Stimulated activated CD4-positive, alpha-beta T cell treated with anti-CD3 and anti-CD28 coated beads, Interleukin-12 subunit alpha, Interleukin-12 subunit beta, amount 100 ng/mL, for 48 hours (primary cell): ENCODE measurements at places on chromosomes 2 and 18.
A peak's percentile ranks its signal among the peaks of the same experiment; 100 is the strongest.

- no peak for DNase-seq
Observed at GRCh38 chr18:11468617-11469016, 140.8 kb upstream of the SLC35G4 start.

- DNase-seq, result peak; percentile 80
Observed at GRCh38 chr2:109510136-109511028, 103.4 kb downstream of the SEPTIN10 start.

DNA sequence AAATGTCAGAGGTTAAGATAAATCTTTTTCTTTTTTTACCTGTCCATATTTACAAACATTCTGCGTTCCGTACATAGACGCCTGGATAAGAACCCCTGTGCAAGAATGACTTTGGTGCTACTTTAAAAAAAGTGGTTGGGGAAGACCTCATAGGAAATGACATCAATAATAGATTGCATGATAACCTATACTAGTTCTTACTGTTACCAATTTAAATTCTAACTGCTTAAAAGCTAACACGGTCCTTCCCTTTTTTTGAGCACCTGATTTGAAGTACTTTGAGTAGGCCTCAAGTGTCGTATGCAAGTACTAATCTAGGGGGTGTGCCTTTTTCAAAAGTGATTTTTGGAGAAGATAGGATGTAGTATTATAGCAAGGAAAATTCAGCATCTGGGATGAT, 2.1 kb downstream of the SLC39A10 start:
- no peak for DNase-seq

DNA sequence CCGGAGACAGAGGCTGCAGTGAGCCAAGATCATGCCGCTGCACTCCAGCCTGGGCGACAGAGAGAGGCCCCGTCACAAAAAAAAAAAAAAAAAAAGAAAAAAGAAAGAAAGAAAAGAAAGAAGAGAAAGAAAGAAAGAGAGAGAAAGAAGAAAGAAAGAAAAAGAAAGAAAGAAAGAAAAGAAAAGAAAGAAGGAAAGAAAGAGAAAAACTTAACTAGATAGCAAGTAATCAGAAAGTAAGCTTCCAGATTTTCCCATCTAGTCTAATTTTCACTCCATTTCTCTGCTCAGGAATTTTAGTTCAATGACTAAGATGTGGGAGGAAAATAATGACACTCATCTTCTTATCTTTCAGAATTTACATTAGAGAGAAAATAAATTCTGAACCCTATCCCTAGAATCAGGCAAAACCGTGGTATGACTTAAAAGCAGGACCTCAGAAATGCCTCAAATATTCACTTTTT, 2.4 kb downstream of the GFPT1 start:
- DNase-seq, result no peak

DNA sequence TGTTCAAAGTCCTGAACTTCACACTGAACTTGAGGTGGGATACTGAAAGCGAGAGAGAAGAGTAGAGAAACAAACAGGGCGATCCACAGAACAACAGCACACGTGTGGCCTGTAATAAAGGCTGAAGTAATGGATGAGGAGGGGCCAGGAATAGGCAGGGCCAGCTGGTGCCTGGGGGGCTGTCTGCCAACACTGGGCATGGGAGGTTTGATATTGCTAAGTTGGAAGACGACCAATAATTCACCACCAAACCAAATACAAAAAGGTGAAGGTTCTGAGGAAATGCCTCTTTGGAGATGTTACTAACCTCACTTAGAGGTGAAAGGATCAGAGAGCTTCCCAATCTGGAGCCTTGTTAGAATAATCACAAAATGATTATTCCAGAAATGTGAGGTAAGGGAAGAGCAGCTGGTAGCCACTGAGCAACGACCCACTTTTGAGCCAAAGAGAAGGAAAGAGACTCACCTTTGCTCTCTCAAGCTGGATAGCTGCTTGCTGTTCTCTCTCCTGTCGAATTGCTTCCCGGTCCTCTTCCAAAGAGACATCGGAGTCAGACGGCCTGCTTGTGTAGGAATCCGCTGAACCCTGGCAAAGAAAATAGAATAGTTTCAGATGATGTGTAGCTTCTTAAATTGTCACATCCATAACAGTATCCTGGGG, 54.7 kb upstream of the ARL5A start:
- no peak for DNase-seq

GRCh38 chr18:55252901-55253300, 293.6 kb upstream of the CCDC68 start:
- DNase-seq, result no peak

DNA sequence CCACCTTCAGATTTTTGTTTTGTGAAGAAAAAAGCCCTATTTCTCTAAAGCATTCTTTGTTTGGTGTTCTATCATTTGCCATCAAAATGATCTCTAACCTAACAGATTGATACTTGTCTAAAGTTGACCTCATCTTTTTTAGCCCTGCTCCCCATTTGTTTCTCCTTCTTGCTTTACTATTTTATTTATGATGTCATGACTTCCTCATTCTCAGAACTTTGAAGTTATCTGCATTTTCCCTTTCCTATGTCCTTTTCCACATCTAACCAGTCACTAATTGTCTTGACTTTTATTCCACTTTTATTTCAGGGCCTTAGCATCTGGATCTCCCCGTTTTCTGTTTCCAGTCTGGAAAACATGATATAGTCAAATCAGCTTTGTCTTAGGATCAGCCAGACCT, 8.3 kb downstream of the RAPGEF4 start:
- no peak for DNase-seq

DNA sequence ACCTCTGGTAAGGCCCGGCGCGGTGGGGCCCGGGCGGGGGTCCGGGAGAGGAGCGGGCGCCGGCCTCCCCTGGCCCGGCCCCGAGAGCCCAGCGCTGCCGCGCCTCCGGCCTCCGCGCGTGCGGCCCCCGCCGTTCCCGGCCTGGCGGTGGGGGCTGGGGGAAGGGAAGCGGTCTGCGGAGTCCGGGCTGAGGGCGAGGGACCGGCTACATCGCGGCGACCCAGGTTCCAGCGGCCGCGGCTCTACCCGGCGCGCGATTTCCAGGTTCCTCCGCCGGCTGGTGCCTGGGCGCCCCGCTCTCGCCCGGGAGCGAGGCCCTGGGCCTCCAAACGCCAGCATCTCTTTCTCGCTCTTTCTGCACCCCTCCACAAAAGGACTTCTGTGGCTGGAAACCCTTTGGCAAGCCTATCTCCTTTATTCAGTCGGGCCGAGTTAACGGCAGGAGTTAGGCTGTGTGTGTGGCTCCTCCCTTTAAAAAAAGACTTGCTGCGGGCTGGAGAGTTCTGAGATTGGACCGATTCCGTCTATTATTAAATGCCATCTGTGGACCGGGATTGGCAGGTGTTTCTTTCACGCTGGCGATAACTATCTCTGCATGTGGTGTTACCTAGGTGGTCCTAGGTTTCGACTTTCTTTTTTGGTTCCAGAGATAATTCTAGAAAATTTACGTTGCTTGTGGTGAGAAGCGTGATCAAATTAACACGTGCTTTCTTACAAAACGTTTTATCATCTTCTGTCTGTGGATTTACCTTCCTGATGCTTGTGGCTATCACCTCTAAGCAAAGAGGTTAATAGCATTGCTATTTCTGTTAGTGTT, 592 bp downstream of the ME2 start:
- peak; percentile 10 for DNase-seq

DNA sequence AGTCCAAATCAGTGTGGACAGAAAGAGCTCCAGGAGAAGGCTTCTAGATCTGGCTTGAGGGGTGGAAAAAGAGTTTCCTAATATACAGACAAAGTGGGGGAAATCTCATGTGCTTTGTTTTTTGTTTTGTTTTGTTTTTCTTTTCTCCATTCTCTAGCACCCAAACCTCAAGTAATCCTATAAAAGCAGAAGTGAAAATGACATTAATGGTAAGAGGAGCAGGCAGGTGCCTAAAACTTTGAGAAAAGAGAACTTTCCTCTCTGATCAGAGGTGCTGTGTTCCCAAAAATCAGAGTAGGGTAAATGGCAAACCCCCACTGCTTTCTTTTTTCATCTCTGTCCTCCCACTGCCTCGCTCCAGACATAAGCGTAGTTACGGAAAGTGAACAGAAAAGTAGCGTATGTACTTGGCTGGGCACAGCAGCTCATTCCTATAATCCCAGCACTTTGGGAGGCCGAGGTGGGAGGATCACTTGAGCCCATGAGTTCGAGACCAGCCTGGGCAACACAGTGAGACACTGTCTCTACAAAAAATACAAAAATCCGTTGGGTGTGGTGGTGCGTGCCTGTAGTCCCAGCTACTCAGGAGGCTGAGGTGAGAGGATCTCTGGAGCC, 77.8 kb downstream of the FAM161A start:
- no peak for DNase-seq

DNA sequence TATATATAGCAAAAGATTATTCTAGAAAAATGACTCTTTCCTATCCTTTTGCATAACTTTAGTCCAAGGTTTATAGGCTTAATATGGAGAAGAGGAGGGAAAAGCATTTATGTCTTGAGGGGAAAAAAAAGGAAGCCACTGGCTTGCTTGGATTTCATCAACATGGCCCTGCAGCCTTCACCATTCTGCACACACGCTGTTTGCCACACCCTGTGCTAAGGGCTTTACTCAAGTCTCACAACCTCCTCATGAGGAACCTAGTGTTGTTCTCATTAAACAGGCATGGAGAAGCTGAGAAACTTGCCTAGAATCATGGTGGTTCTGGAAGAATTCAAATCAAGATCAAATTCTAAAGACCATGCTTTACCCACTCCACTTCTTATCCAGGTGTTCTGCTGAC, 117.3 kb upstream of the TTC39C start:
- no peak for DNase-seq

GRCh38 chr2:195675783-195676427, 18.9 kb downstream of the SLC39A10 start:
- DNase-seq, result no peak

- no peak for DNase-seq
Observed at GRCh38 chr2:152594792-152595191, 122.5 kb downstream of the PRPF40A start.

- no peak for DNase-seq
Observed at GRCh38 chr2:146370826-146371225, 1474.0 kb upstream of the ACVR2A start.

DNA sequence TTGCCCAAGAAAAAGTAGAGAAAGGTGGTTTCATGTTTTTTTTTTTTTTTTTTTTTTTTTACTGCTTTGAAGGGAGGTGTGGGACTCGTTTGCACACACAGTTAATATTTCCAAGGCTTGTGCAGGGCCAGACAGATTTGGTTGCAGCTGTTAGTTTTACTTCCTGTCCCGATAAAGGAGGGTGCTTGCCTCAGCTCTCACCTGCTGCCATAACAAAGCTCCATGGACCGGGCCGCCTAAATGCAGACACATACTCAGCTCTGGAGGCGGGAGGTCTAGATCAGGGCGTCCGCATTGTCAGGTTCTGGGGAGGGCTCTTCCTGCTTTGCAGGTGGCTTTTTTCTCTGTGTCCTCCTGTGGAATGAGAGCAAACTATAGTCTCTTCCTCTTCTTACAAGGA, 69.9 kb downstream of the ODC1 start:
- no peak for DNase-seq

GRCh38 chr18:74546751-74547530, 12.6 kb downstream of the CNDP1 start:
- no peak for DNase-seq

DNA sequence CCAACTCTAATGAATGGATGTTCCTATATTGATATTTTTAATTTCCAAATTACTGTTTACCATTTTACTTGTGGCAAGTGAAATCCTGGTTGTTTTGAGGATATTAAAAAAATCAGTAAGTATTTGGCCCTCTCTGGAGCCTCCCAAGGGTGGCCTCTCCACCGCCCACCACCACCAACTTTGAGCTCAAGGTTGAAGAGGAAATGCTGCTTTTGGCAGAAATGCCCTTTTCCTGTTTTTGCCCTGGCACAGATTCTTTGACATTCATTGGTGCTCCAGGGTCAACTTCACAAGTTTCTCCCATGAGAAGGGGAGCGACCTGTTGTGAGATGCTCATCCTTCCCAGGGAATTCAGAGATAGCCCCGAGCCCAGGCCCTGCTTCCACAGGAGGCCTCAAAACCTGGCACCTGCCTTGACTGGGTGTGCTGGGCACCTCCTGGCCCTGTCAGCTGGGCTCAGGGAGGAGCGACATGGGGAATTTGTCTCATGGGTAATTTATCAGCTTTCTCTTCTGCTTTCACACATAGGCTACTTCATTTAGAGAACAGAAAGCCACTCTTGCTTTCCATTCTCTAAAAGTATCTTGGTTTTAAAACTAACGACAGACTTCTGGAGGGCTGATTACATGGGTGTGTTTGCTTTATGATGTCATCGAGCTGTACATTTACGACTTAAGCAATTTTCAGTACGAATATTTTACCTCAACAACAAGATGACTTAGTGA, 6.9 kb downstream of the CD8A start:
- no peak for DNase-seq

GRCh38 chr2:191526536-191526935, 151.4 kb upstream of the NABP1 start:
- DNase-seq, result no peak

DNA sequence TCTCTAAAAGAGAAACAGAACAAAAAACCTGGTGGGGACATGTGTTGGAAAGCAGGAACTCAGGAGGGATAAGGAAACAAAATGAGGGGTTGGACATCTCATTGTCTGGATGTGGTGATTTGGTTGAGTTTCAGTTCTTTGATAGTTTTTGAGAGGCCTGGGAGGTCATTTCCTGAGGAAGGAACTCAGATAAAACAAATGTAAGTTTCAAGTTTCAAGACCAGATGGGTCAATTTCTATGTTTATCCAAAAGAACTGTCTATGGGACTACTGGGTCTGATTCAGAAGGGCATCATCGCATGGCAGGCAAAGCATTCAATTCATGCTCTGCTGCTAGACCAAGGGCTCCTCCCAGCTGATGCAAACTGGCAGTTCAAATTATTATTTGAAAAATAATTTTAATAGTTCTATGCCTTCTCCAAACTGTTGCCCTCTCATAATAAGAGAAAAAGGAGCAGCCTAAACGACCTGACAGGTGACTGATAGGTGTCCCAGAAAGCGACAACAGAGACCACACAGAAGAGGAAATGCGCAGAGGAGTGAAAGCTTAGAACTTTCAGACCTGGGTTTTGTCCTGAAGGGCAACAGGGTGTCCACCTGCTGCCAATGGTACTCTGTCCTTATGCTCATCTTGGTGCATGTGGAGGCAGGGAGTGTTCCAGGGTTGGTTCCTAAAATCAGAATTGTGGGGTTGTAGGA, 39.3 kb upstream of the SH3RF3 start:
- DNase-seq, result no peak

GRCh38 chr2:34848132-34848531, 1249.0 kb upstream of the FAM98A start:
- DNase-seq, result no peak

DNA sequence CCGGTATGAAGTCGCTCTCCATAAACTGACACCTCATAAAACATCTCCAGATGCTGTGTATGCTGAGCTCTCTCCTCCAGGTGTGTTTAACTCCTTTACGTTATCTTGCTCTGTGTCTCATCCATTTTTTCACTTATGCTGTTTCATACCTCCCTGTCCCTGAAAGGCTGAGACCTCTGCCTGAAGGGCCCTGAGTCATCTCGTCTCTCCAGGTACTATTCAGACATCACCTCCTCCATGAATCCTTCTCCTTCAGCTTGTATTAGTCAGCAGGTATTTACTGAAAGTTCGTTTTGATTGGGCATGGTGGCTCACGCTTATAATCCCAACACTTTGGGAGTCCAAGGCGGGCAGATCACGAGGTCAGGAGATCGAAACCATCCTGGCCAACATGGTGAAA, 244.5 kb upstream of the EPHA4 start:
- DNase-seq, result no peak

- DNase-seq, result no peak
Observed at GRCh38 chr2:232275670-232276069, 102.9 kb upstream of the ALPP start.
